ENCODE measurements at places on chromosomes 4 and X.
A peak's percentile ranks its signal among the peaks of the same experiment; 100 is the strongest.

DNA sequence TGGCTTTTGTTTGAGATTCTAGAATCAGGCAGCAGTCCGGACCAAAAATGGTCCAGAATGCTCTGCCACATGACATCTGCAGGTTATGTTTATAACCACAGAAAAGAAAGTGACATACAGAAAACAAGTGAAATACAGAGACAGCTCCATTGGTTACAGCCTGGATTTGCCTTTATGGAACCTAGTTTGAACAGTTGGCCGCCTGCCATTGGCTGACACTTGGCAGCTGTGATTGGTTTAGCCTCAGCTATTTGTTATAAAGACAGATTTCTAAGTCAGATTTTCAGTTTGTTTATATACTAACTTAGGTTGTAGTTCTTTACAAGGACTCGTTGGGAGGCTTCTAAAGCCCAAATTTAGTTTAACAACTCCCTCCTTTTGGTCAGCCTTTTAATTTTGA lies 40.8 kb upstream of the IL9R start:
- no peak for DNase-seq

DNA sequence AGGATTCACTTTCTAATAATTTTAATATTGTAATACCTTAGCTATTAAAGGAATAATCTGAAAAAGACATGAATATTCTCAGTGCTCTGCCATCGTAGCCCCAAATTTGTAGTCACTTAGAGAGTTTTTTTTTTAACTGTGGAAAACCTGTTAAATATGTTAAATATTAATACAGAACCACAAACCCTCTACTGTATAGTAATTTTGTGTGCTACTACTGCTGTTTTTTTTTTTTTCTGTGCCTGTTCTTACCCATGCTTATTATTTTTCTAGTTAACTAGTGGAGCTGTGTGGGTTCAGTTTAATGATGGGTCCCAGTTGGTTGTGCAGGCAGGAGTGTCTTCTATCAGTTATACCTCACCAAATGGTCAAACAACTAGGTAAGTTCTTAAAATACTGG lies 15.8 kb downstream of the PLK4 start:
- DNase-seq, result no peak

GRCh38 chr4:76003620-76004019 lies 3.7 kb downstream of the CXCL9 start:
- DNase-seq, result no peak

DNA sequence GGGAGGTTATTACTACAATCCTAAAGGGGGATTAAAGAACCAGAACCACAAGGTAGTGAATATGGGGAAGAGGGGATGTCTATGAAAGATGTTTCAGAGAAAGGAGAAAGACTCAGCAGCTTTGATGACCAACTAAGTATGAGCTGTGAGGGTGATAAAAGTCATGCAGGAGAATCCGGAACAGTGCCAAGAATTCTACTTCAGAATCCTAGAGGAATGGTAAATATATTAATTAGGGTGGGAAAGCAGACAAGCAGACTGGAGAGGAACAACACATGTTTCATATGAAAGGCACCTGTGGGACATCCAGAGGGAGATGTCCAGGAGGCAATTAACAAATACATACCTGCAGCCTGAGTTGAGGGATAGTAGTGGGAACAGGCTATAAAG lies 642.2 kb upstream of the DIPK2B start:
- DNase-seq, result peak; percentile 32

DNA sequence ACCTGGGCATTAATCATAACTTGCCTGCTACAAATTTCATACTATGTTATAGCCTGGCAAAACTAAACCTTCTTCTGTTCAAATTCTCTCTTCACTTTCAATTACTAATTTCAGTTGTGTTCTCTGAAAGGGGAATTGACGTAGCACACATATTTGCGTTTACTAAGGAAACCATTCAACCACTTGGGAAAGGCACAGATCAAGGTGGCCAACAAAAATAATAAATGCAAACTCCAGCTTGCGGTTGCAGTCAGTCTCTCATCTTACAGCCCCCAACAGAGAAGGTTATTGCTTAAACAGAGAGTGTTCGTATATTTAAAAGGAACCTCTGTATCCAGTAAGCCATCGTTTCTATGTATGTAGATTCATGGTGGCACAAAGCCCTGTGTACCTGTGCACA lies 4.0 kb downstream of the SRPX start:
- DNase-seq, result peak; percentile 60
